ENCODE measurements at places on chromosomes 2 and 18. TPM values are rescaled to one million over a fixed set of nuclear protein-coding genes. Genes with fewer than 3 reads are reported as not detected.

The CYP27A1 gene
- 0.10 TPM for total RNA-seq

The UPP2 gene
- total RNA-seq: not detected

The SPTBN1 gene
- total RNA-seq: 156 TPM

The CHST9 gene
- not detected for total RNA-seq

The ZNF532 gene
- 21.8 TPM for total RNA-seq

The CKAP2L gene
- 14.2 TPM for total RNA-seq

The IL1F10 gene
- not detected for total RNA-seq

The ALPP gene
- total RNA-seq: 0.56 TPM

The PDK1 gene
- 3.0 TPM for total RNA-seq

The KCNG2 gene
- total RNA-seq: not detected

The ARHGAP28 gene
- 0.05 TPM for total RNA-seq

The GALNT5 gene
- 2.1 TPM for total RNA-seq

The SP140 gene
- not detected for total RNA-seq

The RNF181 gene
- total RNA-seq: 185 TPM

The ATAD2B gene
- total RNA-seq: 6.4 TPM

The RRM2 gene
- 280 TPM for total RNA-seq

The SPATA3 gene
- total RNA-seq: not detected

The OTOS gene
- total RNA-seq: not detected

The ASNSD1 gene
- 36.4 TPM for total RNA-seq

The IL18R1 gene
- 0.80 TPM for total RNA-seq

The STARD6 gene
- total RNA-seq: not detected

The GALM gene
- total RNA-seq: 17.7 TPM

The LAMA3 gene
- total RNA-seq: 38.4 TPM

The RAB31 gene
- 22.1 TPM for total RNA-seq

The ACADL gene
- total RNA-seq: 0.09 TPM

The NTSR2 gene
- not detected for total RNA-seq

The GRHL1 gene
- 1.2 TPM for total RNA-seq

The EHBP1 gene
- total RNA-seq: 55.5 TPM

The MBP gene
- total RNA-seq: 24.5 TPM

The PCBP1 gene
- 437 TPM for total RNA-seq

The CENPA gene
- 47.2 TPM for total RNA-seq

The PHLPP1 gene
- total RNA-seq: 5.6 TPM

The FSHR gene
- total RNA-seq: 0.07 TPM

The CTAGE1 gene
- total RNA-seq: not detected

The PRKD3 gene
- 7.1 TPM for total RNA-seq

The MORN2 gene
- total RNA-seq: 49.6 TPM

The ST8SIA3 gene
- total RNA-seq: not detected

The SPOPL gene
- 10.3 TPM for total RNA-seq

The RNF152 gene
- not detected for total RNA-seq

The COLEC12 gene
- not detected for total RNA-seq

The QPCT gene
- 17.2 TPM for total RNA-seq

The FKBP1B gene
- 9.2 TPM for total RNA-seq

The ZNF396 gene
- total RNA-seq: 0.64 TPM

The ABHD3 gene
- 24.0 TPM for total RNA-seq

The ASB18 gene
- total RNA-seq: not detected

The BUB1 gene
- total RNA-seq: 32.4 TPM

The ALPG gene
- 0.22 TPM for total RNA-seq

The THSD7B gene
- total RNA-seq: not detected

The ARHGAP15 gene
- not detected for total RNA-seq

The SULT1C2 gene
- total RNA-seq: 0.83 TPM

The HOXD4 gene
- 0.66 TPM for total RNA-seq

Data from A549 treated with RU486 at 1 μM for 4 hours (cell line).